Activated CD8-positive, alpha-beta memory T cell treated with anti-CD3 and anti-CD28 coated beads for 36 hours (primary cell): ENCODE measurements at places on chromosomes 7 and 10. TPM values are rescaled to one million over a fixed set of nuclear protein-coding genes. Genes with fewer than 3 reads are reported as not detected.

The CLCN1 gene
- not detected for total RNA-seq

The ABCB8 gene
- 56.4 TPM for total RNA-seq

The MLXIPL gene
- not detected for total RNA-seq

The IFIT1B gene
- not detected for total RNA-seq

The ZNF853 gene
- total RNA-seq: 3.9 TPM

The TMEM130 gene
- total RNA-seq: not detected

The CCDC172 gene
- total RNA-seq: not detected

The SPDYE16 gene
- not detected for total RNA-seq

The SLC26A5 gene
- total RNA-seq: not detected

The MOGAT3 gene
- not detected for total RNA-seq
